DMS153 (cell line): ENCODE measurements at places on chromosomes 3 and 15.

DNA sequence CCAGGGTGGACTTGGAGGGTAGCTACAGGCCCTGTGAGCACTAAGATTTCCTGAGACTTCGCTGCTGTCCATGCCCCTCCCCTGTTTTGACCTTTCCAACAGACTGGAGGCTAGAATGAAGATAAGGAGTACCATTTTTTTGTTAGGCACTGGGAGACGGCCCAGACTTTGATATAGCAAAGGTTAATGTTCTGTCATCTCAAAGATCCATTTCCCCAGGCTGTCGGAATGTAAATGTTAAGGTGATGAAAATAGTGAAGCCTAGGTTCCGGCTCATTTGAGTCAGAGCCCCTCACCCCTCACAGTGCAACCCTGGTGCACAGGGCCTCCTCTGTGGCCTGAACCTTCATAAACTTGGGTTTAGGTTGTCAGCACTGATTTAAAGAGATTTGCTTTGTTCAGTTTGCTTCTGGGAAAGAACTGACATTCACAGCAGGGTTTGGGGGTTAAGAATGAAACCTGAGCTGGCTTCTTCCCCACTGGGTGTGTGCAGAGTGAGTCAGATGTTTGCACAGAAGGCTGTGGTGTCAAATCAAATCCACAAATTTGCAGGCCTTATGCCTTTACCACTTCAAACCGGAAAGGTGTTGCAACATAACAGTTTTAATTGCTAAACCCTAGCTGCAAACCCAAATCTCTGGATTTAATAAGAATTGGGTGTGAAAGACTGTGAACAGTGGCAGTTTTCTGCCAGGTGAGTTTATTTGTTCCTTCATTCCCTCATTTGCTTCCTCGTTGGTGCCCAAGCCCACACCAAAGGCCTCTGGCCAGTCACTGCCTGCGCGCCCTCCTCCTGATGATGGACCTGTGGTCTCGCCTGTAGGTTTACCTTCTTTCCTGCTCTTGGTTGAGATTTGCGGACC, 20.6 kb upstream of the KCTD6 start:
- DNase-seq = peak; percentile 89

GRCh38 chr3:16546186-16547010, 32.9 kb upstream of the RFTN1 start:
- no peak for DNase-seq

DNA sequence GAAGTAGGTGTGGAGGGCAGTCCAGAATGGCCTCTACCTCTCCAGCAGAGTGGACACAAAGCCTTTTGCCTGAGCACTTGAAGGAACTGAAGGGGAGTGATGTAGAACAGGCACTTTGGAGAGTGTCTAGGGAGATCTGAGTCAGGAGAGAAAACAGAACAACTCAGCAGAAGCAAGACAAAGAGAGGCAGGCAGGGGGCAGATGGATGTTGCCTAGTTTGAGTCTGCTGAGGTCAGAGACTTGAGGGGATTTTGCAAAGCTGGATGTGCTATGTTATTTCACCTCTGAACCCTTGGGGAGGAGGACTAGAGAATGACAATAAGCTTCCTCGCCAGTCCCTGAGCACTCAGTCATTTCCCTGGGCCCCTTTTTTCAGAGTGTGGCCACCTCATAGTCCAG, 366.4 kb downstream of the EPHB1 start:
- DNase-seq = no peak

- no peak for DNase-seq
These were observed 74.9 kb downstream of the MB21D2 start for GRCh38 chr3:192842711-192843110.

DNA sequence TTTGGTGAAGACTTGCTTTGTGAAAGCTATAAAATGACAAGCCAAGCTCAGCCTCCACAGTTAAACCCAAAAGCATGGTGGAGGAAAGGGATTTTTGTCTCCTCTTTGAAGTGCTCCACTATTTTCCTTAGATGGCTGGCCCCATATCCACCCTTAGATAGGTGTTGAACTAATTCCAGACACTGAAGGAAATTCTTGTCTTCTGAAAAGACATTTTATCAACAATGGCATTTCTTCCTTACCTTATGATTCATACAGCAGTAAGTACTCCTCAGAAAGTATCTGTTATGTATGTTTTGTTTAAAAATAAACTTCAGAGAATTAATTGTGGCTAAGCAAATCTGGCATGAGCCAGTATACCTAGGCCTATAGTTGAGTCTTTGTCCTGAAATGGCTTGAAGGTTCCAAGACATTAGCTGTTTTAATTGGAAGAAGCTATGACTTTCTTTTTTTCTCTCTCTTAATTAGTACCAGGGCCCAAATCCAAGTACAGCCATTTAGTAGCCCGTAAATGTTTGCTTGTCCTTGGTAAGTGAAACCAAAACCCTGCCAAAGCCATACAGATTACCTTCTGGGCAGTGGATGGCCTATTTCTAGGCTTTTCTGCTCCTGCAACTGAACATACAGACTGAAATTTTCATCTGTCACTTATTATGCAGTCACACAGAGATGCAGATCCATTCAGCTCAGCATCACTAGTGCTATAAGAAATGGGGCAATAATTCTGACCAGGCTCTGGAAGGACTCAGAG, 5.1 kb upstream of the BFSP2 start:
- no peak for DNase-seq

DNA sequence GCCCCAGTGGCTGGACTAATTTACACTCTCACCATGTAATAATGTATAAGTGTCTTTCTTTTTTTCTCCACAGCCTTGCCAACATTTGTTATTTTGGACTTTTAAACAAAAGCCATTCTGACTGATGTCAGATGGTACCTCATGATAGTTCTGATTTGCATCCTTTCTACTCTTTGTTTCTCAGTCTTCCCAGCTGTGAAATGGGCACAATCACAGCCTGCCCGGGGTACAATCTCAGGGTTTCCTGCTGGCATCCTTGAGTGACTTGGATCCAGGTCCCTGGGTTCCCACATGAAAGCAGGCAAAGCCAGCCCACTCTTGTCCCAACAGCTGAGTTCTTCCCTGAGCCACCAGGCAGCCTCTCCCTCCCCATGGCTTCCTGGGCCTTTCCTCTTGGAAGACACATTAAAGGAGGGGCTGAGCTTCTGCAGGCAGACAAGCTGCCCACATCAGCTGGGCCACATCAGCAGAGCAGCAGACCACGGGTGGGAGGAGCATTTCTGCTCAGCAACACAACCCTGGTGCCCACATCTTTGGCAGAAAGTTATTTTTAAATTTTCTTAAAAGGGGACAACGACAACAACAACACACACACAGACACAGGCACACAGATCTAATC, 82.0 kb downstream of the MYLK start:
- DNase-seq = no peak

GRCh38 chr15:99631255-99631654, 65.5 kb downstream of the MEF2A start:
- DNase-seq = no peak

DNA sequence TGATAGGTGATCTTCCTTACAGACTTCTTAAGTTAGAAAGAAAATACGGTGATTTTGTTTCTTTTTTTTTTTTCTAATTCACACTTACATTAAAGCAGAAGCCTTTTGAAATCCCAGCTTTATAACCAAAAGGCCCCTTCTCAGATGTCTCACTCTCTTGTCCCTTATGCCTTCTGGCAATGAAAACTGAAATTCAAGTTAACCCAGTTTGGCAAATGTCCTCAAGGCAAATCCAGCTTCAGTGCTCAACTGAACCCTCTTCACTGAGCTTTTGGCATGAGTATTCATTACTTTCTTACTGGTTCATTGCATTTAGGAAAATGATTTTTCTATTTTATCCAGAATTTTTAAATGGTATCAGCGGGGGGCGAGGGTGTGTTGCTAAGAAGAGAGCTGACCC, 17.0 kb downstream of the PLCH1 start:
- DNase-seq = no peak

GRCh38 chr3:130853581-130853980, 40.3 kb upstream of the ATP2C1 start:
- DNase-seq = no peak

DNA sequence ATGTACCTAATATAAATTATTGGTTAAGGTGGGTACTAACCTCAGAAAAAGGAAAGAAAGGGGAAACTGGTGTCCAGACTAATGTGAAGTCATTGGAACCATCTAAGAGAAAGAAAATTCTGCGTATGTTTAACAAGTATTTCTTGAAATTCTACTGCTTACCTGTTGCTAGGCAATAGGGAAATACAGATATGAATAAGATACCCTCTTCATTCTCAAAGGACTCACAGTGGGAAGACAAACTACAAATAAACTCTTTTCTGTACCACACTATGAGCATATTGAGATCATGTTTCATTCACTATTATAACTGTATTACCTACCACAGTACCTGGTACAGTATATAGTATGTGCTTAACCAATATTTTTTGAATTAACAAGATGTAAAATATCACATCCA, 140.5 kb upstream of the MLF1 start:
- no peak for DNase-seq

- no peak for DNase-seq
These were observed 21.6 kb downstream of the GADL1 start for GRCh38 chr3:30872879-30873278.

DNA sequence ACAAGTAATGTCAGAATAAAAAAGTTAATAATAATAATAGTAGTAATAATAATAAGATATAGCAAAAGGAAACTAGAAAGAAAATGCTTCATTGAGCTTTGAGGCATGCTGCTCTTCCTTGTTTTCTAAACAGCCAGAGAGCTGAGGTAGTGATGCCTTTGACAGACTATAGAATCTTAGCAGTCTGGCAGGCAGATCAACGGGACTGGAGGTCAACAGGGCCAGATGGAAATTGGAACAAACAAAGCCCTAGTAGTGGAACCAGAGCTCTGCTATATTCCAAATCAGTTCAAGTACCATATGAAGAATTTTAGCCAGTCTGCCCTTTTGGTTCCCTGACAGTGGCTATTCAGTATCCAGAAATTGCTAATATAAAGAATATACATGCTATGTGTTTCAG, 278.6 kb downstream of the NLGN1 start:
- DNase-seq = no peak

DNA sequence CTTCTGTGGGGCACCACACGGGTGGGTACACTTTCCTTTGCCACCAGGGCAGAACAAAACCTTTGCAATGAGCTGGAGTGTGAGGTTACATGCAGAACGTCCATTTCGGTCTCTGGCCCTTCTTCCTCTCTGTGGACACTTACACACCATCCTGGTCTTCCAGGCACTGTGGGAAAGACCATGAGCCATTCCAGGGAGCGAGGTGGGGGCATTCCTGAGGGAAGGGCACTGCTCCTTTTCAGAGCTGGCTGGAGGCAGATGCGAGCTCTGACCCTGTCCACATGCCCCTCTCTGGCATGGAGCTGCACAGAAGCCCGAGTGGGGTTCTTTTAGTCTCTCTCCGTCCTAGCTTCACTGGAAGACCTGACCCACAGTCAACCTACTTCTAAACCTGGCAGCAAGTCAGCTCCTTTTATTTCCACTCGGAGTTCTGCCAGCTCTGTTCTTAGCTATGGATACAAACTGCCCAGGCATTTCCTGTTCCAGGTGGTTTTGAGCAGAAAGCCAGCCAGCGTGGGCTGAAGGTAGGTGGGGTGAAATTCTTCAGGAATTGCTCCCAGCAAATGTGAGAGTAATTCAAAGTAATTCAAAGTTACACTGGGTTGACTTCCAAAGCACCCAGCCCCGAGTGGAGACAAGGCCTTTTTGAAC, 281.4 kb downstream of the ADAMTS17 start:
- no peak for DNase-seq

DNA sequence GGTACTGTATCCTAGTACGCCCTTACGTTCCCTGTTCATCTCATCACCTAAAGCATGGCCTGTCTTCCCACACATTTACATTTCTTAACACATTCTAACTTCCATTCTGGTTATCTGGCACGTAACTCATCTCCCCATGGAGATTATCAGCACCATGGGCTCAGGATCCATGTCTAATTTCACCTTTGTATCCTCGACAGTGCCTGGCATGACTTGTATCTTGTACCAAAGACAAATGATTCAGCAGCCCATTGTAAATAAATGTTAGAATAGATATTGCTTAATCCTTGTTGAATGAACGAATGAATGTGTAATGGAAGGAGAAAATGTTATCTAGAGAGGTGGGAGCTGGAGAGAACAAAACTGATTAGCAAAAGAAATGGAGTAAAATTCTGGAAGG, 69.7 kb upstream of the TPM1 start:
- DNase-seq = no peak

- no peak for DNase-seq
These were observed 11.9 kb upstream of the LDHAL6B start for GRCh38 chr15:59194639-59195325.

DNA sequence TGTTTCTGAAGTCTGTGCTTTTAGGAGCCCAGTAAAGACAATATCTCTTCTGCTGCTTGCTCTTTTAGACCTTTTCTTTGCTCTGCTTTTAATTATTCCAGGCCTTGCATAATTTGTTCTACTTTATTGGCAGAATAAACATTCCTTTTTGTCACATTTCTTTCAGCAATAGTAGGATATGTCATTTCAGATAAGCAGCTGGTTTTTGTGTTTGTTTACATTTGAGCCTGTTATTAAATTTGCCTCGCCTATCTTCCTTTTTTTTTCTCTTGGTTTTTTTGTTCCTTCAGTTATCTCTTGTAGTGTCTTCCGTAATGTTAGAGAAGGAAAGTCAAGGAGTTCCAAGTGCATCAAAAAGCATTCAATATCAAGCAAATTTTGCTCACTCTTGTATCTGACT, 16.4 kb downstream of the ZNF654 start:
- no peak for DNase-seq

- no peak for DNase-seq
These were observed 26.4 kb downstream of the ARMC8 start for GRCh38 chr3:138213398-138214085.

DNA sequence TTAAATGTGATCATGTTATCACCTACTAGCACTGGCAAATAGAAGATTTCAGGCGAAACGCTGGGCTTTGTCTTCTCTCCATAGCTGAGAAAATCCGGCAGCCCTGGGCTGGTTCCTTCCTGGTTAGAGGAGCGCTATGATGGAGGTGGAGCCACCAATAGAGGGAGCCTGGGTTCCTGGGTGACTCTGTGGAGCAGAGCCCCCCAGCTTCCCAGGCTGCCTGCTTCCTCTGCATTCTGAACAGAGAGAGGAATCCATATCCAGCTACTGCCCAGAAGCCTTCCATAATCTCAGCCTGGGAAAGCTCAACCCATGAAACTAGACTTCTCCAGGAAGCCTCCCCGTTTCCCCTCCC, 32.6 kb upstream of the IQSEC1 start:
- DNase-seq = no peak

GRCh38 chr3:64863226-64864212, 175.7 kb upstream of the ADAMTS9 start:
- DNase-seq = no peak

GRCh38 chr3:134536781-134537180, 50.9 kb downstream of the CEP63 start:
- DNase-seq = no peak

- no peak for DNase-seq
These were observed 71.5 kb upstream of the GALNT15 start for GRCh38 chr3:16102905-16103364.

GRCh38 chr3:175287361-175287963, 428.3 kb downstream of the NAALADL2 start:
- DNase-seq = no peak

- no peak for DNase-seq
These were observed 7.1 kb downstream of the P4HTM start for GRCh38 chr3:48997102-48997635.

- DNase-seq = no peak
These were observed 47.2 kb upstream of the CNTN3 start for GRCh38 chr3:74661672-74662071.

- DNase-seq = no peak
These were observed 375.0 kb downstream of the MECOM start for GRCh38 chr3:169288553-169288952.
